Smooth muscle cell of the coronary artery (primary cell): ENCODE measurements at places on chromosomes 4 and X. TPM values are rescaled to one million over a fixed set of nuclear protein-coding genes. Genes with fewer than 3 reads are reported as not detected.

The ART3 gene
- total RNA-seq = not detected in 2 replicates

The DDIT4L gene
- 1.1 and 2.7 TPM in 2 replicates for total RNA-seq

The RNF150 gene
- 0.30 and 0.59 TPM in 2 replicates for total RNA-seq

The RTL5 gene
- total RNA-seq = 0.83 and 3.3 TPM in 2 replicates
